Fibroblast of lung (primary cell): ENCODE measurements at places on chromosomes 16 and 17.

DNA sequence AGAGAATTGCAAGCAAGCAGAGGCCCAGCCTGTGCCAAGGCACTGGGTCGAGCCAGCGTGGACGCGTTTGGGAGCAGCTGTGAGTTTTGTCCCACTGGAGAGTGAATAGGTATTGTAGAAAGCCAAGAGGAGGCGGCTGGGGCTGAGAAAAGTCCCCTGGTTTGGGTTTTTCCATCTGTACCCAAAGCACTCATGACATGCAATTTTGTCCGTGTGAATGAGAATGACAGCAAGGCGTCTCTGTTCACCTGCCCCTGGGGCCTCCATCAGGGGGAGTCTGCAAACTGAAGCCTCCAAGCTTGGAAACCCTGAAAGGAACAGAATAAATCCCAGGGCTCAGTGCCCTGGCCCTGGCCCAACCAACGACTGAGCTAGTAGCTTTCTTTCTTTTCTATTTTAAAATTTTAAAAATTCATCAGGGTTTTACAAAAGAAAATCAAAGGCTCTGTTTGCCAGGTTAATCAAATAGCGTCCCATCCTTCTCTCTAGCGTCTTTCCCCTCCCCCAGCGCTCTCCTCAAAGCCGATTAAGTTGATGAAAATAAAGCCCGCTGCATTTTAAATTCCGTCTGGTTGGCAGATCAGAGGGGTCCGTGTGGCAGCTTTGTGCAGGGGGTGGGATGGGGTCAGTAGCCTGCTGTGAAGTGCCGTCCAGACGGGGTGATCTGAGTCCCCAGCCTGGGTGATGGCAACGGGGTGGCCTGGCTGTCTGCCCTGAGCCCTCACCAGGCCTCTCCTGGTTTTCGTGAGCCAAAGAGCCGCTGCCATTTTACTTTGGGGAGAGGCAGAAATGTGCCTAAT, 171.0 kb downstream of the KATNIP start:
- DNase-seq, result no peak

DNA sequence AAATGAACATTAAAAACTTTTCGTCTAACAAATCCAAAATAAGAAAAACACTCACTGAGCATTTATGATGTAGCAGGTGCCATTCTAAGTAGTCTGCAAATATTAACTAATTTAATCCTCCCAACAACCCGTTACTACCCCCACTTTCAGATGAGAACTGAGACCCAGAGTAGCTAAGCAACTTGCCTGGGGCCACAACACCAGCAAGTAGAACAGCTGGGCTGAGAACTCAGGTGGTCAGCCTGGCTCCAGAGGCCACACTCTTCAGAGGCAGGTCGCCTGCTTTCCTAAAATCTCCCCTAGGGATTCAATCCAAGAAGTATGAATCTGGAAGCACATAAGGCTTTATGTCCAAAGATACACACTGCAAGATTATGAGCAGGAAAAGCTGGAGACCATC, 6.2 kb downstream of the MBTPS1 start:
- DNase-seq, result no peak

DNA sequence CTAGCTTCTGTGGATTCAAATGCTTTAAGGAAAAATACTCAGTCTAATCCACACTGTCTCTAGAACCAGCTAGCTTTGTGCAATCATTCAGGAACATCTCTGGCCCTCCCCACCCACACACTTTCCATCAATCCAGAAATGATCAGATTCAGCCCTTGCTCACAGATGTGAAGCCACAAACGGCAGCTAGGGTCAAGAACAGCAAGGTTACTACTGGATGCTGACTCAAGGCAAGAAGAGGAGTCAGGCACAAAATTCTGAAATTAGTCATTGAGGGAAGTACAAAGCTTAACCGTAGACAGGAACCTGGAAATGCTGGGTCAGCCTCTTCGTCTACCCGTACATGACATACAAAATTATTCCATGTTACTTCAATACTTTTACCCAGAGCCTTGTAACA, 174.6 kb downstream of the CDH13 start:
- DNase-seq, result peak; percentile 72

- DNase-seq, result peak; percentile 42
Measured at GRCh38 chr17:50865060-50865867, 890 bp downstream of the TOB1 start.

GRCh38 chr16:66099306-66099705, 267.2 kb upstream of the CDH5 start:
- no peak for DNase-seq

GRCh38 chr17:74686761-74687160, 26.0 kb downstream of the CD300LF start:
- DNase-seq, result no peak

- DNase-seq, result no peak
Measured at GRCh38 chr17:30378241-30378824, 394 bp upstream of the CPD start.

DNA sequence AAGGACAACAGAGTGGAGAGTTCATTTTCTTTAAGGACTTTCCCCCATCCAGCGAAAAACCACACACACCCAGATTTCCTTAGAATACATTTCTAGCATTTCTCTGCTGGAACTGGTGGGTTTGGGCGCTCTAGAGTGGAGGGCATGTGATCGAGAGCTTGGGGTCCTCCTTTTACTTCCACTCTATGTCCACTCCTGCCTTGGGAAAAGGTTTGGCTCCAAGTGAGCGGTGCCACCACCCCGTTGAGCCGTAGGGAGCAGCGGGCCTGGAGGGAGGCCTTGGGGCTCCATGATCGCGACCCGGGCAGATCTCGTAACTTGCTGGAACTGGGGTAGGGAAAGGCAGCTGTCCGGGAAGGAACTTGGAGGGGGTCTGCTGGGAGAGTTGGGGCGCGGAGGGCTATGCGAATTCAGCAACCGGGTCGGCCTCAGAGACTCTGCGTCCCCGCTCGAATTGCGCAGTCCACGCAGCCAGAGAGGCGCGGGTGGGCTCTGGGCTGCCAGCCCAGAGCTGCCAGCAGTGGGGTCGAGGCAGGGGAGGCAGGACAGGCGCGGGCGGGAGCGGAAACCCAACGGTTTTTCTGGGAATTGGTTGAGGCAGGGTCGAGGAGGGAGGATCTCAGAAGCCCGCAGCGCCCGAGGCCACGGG, 2.3 kb downstream of the DLX4 start:
- DNase-seq, result no peak

DNA sequence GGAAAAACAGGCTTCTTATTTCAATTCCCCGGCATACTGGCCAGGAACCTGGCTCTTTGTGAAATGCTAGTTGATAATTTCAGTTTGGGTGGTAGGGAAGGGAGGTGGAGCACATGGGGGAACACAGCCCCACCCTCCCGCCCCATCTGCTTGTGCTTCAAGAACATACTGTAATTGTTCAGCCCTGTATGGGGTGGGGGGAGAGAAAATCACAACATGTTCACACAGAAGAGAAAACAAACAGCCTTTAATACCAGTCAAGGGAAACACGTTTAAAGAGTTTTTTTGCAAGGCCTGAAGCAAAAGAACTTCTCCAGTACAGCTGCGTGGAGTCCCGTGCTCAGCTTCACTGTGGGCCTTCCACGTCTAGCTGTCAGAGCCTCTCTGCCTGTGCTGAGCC, 59.7 kb downstream of the SHISA6 start:
- no peak for DNase-seq

- DNase-seq, result no peak
Measured at GRCh38 chr16:57042157-57043111, 49.9 kb upstream of the CPNE2 start.

DNA sequence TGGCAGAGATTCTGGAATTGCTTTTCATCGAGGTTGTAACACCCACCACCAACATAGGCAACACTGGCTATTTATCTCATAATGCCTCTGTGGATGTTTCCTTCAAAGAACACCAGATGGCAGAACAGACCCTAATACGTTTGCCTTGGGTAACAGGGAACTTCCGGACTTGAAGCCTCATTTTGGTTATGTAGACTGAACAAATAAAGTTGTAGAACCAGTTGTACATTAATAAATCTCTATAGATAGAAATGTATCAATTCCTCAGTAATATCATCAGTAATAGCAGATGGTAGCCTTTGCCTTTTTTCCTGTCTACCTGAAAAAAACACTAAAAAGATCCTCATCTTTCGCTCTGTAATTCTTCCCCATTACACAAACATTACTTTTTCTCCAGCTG, 25.9 kb upstream of the APOH start:
- peak; percentile 72 for DNase-seq

DNA sequence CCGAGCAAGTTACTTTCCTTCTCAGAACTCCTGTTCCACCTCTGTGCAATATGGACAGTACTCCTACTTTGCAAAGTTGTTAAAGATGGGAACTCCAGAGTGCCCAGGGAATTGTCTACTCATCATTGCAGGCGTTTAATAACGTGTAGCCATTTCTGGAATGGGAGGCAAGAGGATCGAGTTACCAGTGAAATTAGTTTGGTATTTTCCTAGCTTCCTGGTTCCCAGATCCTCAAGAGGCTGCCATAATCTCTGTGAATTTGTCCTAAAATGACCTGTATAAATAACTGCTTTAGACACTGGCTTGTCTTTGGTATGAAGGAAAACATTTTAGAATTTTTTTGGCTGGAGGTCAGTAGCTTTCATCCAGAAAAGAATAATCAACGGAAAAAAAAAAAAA, 27.7 kb downstream of the WWOX start:
- peak; percentile 42 for DNase-seq

DNA sequence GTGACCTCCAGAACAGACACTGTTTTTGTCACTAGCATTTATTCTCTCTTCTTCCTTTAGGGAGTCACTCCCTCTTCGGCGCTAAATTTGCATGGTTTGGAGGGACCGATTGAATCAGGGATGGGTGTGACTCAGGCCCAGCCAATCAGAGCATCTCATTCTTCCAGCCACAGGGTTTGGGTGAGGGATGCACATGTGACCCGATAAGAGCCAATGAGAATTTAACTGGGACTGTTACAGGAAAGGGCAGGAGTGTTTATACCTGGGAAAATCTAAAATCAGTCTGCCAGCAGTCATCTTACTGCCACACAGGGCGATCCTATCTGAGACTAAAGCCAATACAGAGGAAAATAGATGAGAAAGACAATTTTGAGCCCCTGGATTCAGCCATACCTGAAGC, 351.2 kb upstream of the ERCC4 start:
- DNase-seq, result no peak

- DNase-seq, result peak; percentile 76
Measured at GRCh38 chr17:80123791-80124190, 22.4 kb downstream of the GAA start.

- no peak for DNase-seq
Measured at GRCh38 chr17:63716426-63716825, 16.5 kb upstream of the LIMD2 start.

- DNase-seq, result no peak
Measured at GRCh38 chr17:32722733-32723132, 154.2 kb downstream of the MYO1D start.

- no peak for DNase-seq
Measured at GRCh38 chr17:28574526-28574925, 2.2 kb downstream of the ALDOC start.

DNA sequence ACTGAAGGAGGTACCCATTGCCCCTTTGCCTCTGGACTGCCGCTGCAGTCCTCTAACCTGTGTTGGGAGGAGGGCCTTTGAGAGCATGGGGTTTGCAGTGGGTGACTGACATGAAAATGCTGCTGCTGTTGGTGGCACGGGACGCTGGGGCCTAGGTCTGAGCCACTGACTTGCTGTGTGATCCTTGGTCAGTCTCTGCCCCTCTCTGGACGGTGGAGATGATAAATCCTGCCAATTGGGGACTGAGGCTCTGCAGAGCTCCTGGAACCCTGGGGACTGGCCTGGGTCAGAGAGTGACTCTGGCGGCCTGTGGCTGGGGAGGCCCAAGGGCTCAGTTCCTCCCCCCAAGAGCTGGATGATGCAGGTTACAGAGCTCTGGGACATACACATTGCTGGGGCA, 6.1 kb upstream of the PYDC1 start:
- no peak for DNase-seq

GRCh38 chr17:66367107-66367506, 64.7 kb downstream of the PRKCA start:
- DNase-seq, result no peak

GRCh38 chr17:52048137-52048898, 110.2 kb downstream of the CA10 start:
- DNase-seq, result no peak

- DNase-seq, result peak; percentile 37
Measured at GRCh38 chr16:24980077-24980793, 34.9 kb downstream of the ARHGAP17 start.

DNA sequence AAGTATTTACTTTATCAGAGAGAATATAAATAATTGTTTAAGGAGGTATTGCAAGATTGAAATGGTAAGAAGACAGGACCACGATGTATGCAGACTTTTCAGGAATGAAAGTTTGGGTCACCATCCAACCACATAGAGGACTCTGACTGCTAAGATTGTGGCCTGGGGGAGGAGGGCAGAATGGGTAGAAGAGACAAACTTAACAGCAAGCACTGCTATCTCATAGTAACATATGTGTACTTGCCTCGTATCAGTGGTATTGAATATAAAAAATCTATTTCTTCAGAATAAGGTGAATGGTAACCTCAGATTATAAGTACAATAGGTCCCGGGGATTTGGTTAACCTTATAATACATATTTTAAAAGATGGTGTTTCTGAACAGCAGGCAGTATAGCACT, 5.8 kb downstream of the KRT10 start:
- DNase-seq, result no peak

- DNase-seq, result peak; percentile 6
Measured at GRCh38 chr16:25064937-25065336, 46.6 kb upstream of the LCMT1 start.

DNA sequence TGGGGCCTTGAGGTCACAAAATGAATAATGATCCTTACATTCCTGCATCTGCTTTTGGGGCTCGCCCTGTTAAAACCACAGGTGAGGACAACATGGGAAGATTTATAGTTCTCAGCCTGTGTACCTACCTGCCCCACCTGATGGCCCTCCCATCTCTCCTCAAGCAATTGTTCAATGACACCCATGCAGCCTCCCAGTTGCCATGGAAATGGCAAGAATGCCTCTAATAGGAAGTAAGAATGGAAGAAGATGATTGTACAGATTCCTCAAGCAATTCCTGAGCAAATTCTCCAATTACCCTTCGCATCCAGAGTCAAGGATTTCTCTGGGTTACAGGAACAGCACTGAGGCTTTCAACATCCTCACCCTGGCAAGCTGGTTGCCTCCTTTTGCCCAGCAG, 78.6 kb upstream of the CCL2 start:
- no peak for DNase-seq

DNA sequence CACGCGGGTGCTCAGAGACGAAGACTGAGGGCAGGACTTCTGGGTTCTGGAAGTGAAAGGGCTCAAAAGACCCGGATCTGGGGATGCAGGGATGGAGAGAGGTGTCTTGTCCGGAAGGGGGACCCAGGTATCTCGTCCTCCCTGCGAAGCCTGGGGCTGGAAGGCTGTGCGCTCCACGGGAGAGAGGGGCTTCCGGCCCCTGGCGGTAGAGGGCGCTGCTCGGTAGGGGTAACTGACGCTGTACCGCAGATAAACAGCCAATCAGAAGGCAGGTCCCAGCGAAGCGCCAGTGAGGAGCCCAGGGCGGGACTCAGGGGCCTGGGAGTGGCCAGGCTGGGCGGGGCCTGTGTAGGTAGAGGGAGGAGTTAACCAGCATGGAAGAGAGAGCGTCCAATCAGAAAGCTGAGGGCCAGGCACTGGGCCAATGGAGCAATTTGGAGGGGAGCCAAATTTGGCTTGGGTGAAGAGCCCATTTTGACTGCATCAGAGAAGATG, 804 bp downstream of the TGFB1I1 start:
- peak; percentile 91 for DNase-seq

GRCh38 chr17:74770498-74771318, 5.4 kb downstream of the NAT9 start:
- DNase-seq, result peak; percentile 37
